Osteocyte (in vitro differentiated cells): ENCODE measurements at places on chromosomes 4 and X. TPM values are rescaled to one million over a fixed set of nuclear protein-coding genes. Genes with fewer than 3 reads are reported as not detected.

- DNase-seq, result no peak
- H3K36me3 ChIP-seq, result no peaks in the 10 kb centered on the region
- H3K4me1 ChIP-seq, result peaks cover 31% of the 10 kb centered on the region
- H3K27ac ChIP-seq, result no peak overlapping the region
- H3K4me3 ChIP-seq, result no peak overlapping the region
- H3K27me3 ChIP-seq, result no peaks in the 10 kb centered on the region
Observed at GRCh38 chr4:182177166-182177565, 66.0 kb upstream of the TENM3 start.

- H3K27me3 ChIP-seq, result no peaks in the 10 kb centered on the region
- H3K4me1 ChIP-seq, result peaks cover 9% of the 10 kb centered on the region
- DNase-seq, result no peak
- no peaks in the 10 kb centered on the region for H3K36me3 ChIP-seq
- H3K4me3 ChIP-seq, result no peak overlapping the region
Observed at GRCh38 chr4:156665780-156666366, 305.7 kb downstream of the PDGFC start.

DNA sequence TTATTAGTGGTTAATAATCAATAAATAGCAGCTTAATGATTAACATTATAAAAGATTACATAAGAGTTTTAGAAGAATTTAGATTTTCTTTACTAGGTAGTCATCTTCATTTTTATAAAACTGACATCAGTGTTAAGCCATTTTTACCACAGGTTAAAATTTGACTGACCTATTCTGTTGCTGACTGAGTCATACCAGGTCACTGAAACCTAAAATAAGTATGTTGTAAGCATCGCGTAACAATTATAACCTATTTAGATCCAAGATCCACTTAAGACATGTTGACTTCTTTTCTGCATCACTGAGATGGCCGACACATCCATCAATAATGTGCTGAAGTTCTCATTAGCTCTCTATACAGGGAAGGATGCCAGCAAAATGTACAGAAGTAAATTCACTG is 36.7 kb downstream of the ARX start:
- H3K27me3 ChIP-seq, result no peaks in the 10 kb centered on the region
- H3K36me3 ChIP-seq, result peaks cover 3% of the 10 kb centered on the region
- no peak overlapping the region for H3K27ac ChIP-seq
- no peak overlapping the region for H3K4me3 ChIP-seq
- DNase-seq, result no peak
- H3K4me1 ChIP-seq, result peaks cover 12% of the 10 kb centered on the region

DNA sequence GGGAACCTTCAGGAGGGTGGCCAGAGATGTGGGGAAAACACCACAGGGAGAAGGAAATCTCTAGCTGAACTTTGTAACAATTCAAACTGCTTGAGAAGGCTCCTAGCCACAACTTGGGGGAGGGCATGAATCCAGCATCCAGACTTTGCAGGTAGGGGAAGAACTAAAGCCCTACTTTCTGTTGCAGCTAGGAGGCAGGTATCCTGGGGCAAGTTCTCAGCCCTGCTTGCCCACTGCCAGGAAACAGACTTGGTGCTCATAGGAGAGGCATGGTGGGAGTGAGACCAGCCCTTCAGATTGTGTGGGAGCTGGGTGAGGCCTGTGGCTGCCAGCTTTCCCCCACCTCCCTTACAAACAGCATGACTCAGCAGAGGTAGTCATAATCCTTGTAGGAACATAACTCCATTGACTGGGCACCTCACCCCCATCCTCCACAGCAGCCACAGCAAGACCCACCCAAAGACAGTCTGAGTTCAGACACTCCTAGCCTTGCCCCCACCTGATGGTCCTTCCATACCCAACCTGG is 209.5 kb upstream of the CPEB2 start:
- H3K36me3 ChIP-seq, result no peaks in the 10 kb centered on the region
- no peak overlapping the region for H3K4me3 ChIP-seq
- no peaks in the 10 kb centered on the region for H3K4me1 ChIP-seq

GRCh38 chr4:89379511-89380044 is 72.0 kb upstream of the GPRIN3 start:
- H3K4me3 ChIP-seq, result no peak overlapping the region
- H3K4me1 ChIP-seq, result no peaks in the 10 kb centered on the region
- H3K27ac ChIP-seq, result no peak overlapping the region
- no peaks in the 10 kb centered on the region for H3K36me3 ChIP-seq

- H3K4me3 ChIP-seq, result no peak overlapping the region
- H3K4me1 ChIP-seq, result no peaks in the 10 kb centered on the region
- H3K36me3 ChIP-seq, result no peaks in the 10 kb centered on the region
- no peak overlapping the region for H3K27ac ChIP-seq
Observed at GRCh38 chrX:124719060-124719459, 372.7 kb downstream of the SH2D1A start.

- no peak overlapping the region for H3K4me3 ChIP-seq
- DNase-seq, result no peak
- no peak overlapping the region for H3K27ac ChIP-seq
- no peaks in the 10 kb centered on the region for H3K27me3 ChIP-seq
- H3K4me1 ChIP-seq, result peaks cover 2% of the 10 kb centered on the region
- H3K36me3 ChIP-seq, result peaks cover 8% of the 10 kb centered on the region
Observed at GRCh38 chrX:153738056-153738605, 13.5 kb downstream of the ABCD1 start.

GRCh38 chr4:76990288-76991080 is 40.9 kb downstream of the SEPTIN11 start:
- H3K36me3 ChIP-seq, result peaks cover 18% of the 10 kb centered on the region
- H3K27ac ChIP-seq, result peak overlapping the region; percentile 90
- DNase-seq, result no peak
- H3K27me3 ChIP-seq, result no peaks in the 10 kb centered on the region

DNA sequence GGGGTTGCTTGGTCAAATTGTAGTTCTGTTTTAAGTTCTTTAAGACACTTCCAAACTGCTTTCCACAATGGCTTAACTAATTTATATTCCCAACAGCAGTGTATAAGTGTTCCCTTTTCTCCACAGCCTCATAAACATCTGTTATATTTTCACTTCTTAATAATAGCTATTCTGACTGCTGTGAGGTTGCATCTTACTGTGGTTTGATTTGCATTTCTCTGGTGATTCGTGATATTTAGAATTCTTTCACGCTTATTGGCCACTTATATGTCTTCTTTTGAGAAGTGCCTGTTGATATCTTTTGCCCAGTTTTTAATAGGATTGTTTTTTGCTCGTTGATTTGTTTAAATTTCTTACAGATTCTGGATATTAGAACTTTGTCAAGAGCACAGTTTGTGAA is 278.6 kb upstream of the ITM2A start:
- no peaks in the 10 kb centered on the region for H3K36me3 ChIP-seq
- H3K27ac ChIP-seq, result no peak overlapping the region
- no peak overlapping the region for H3K4me3 ChIP-seq
- H3K4me1 ChIP-seq, result no peaks in the 10 kb centered on the region

DNA sequence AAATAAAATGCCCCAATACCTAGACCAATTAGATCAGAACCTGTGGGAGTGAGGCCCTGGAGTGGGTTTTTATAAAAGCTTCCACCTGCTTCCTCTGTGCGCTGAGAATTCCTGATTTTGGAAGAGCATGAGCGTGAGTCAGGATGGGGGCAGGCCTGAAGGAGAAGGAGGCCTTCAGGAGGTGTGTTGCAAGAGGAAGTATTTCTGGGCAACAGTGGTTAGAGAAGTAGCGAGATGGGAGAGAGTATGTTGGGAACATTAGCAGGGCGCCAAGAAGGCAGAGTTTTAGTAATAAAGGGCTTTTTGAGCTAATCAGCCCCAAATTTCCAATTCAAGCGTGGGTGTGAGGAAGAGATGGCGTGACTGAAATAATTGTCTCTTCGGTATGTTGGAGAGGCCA is 349.8 kb downstream of the UNC5C start:
- peaks cover 20% of the 10 kb centered on the region for H3K27me3 ChIP-seq
- H3K4me1 ChIP-seq, result no peaks in the 10 kb centered on the region
- no peak overlapping the region for H3K4me3 ChIP-seq
- H3K36me3 ChIP-seq, result no peaks in the 10 kb centered on the region

- H3K4me1 ChIP-seq, result peaks cover 8% of the 10 kb centered on the region
- no peak overlapping the region for H3K4me3 ChIP-seq
- no peaks in the 10 kb centered on the region for H3K27me3 ChIP-seq
- DNase-seq, result no peak
Observed at GRCh38 chr4:150192986-150193385, 114.7 kb downstream of the DCLK2 start.

DNA sequence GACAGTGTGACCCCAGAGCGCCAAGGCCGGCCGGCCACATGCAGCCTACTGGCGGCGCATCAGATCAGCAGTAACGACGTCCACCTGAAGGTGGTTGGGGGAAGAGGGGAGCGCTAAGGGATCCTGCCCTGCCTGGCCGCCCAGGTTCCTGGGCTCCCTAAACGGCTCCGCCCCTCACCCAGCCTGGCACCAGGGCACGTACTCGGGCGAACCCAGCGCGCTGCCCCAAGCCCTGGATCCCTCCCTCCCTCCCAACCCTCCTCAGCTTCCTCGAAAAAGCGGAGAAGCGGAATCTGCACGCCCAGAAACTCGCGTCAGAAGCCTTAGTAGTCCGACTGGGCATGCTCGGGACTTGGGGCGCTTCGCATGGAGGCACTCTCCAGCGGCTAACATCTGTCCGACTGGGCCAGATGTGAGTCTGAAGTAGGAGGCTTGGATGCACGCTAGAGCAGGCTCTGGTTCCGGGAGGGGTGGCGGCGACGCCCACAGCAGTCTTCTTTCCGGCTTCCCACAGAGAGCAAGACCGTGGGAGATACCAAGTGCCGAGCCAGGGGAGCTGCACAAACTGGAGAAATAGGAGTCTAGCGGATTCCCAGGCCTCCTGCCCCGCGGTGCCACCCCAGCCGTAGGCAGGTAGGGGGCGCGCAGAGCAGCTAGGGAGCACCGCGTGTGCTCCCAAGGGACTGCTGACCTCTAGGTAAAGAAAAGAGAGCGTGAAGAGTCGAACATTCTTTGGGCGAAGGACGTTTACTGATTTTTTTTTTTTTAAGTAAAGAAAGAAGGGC is 114.3 kb upstream of the TEX13C start:
- peak overlapping the region; percentile 78 for H3K4me3 ChIP-seq
- no peak overlapping the region for H3K27ac ChIP-seq
- DNase-seq, result no peak
- H3K4me1 ChIP-seq, result peaks cover 25% of the 10 kb centered on the region
- no peaks in the 10 kb centered on the region for H3K36me3 ChIP-seq
- peaks cover 55% of the 10 kb centered on the region for H3K27me3 ChIP-seq

DNA sequence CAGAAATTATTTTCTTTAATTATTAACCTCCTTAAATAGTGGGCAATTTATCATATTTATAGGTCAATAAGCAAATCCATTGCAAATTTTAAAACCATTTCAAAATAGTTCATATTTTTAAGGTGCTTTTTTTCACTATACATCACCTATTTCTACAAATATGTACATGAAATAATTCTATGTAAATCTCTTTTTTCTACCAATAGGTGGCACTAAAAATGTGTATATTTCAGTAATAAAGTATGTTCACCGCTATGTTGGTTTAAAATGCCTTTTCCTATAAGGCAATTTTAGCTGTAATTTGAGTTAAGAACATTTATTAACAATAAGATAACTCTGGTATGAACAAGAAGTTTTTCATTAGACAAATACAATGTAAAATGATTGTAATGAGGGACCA is 672.2 kb downstream of the KCTD8 start:
- no peak overlapping the region for H3K4me3 ChIP-seq
- H3K27ac ChIP-seq, result no peak overlapping the region
- peaks cover 6% of the 10 kb centered on the region for H3K27me3 ChIP-seq
- H3K4me1 ChIP-seq, result no peaks in the 10 kb centered on the region
- no peaks in the 10 kb centered on the region for H3K36me3 ChIP-seq

DNA sequence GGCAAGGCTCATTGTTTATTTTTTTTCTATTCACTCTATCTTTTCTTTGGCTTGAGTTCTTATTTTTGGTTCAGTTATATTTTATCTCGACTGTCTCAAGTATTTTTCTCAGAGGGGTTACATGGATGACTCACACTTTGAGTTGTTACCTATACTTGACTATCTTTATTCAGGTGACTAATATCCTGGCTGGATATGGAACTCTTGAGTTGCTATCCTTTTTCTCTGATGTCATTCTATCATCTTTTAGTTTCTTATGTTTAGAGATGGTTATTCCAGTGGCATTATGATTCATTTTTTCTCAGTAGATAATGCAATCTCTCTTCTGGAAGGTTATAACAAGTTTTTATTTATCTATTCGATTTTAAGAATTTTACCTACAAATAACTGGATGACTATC is 117.9 kb downstream of the COX18 start:
- H3K4me3 ChIP-seq, result no peak overlapping the region
- peaks cover 5% of the 10 kb centered on the region for H3K4me1 ChIP-seq
- no peak for DNase-seq
- H3K36me3 ChIP-seq, result no peaks in the 10 kb centered on the region
- H3K27ac ChIP-seq, result no peak overlapping the region

DNA sequence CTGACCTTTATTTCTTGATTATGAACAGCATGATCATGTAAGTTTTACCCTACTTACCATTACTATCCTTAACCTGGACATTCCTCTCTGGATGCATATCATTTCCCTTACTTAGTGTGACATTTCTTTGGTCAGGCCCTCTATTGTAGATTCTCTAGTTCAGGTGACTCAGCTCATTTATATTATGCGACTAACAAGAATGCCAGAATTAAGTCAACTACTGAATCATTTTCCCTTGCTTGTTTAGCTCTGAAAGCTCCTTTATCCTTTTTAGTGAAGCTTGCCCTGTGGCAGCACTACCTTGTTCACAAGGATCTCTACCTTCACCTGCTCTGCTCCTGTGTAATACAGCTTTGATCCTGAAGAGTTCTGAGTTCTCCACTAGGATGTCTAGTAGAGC is 15.1 kb upstream of the UGT2B17 start:
- no peak overlapping the region for H3K4me3 ChIP-seq
- no peak for DNase-seq
- no peak overlapping the region for H3K27ac ChIP-seq
- no peaks in the 10 kb centered on the region for H3K4me1 ChIP-seq

GRCh38 chr4:154160519-154161301 is 330.9 kb downstream of the DCHS2 start:
- H3K4me1 ChIP-seq, result peaks cover 5% of the 10 kb centered on the region
- DNase-seq, result no peak
- H3K27me3 ChIP-seq, result no peaks in the 10 kb centered on the region
- no peak overlapping the region for H3K27ac ChIP-seq
- no peak overlapping the region for H3K4me3 ChIP-seq
- peaks cover 3% of the 10 kb centered on the region for H3K36me3 ChIP-seq

GRCh38 chrX:75957107-75957610 is 172.1 kb upstream of the MAGEE2 start:
- H3K27me3 ChIP-seq, result no peaks in the 10 kb centered on the region
- H3K36me3 ChIP-seq, result no peaks in the 10 kb centered on the region
- DNase-seq, result no peak
- no peak overlapping the region for H3K4me3 ChIP-seq

TEX11 gene
- total RNA-seq, result not detected in 2 replicates

USP17L13 gene
- total RNA-seq, result not detected in 2 replicates

BRS3 gene
- total RNA-seq, result not detected in 2 replicates

HMGN5 gene
- 1.6 and 2.7 TPM in 2 replicates for total RNA-seq

SPANXA2 gene
- total RNA-seq, result not detected in 2 replicates

RPL34 gene
- total RNA-seq, result 1,029 and 1,032 TPM in 2 replicates

HS3ST1 gene
- 0.27 TPM in 1 of 2 replicates, not detected in the other for total RNA-seq

CENPVL2 gene
- not detected in 2 replicates for total RNA-seq
